ENCODE measurements at places on chromosomes 5 and 9. TPM values are rescaled to one million over a fixed set of nuclear protein-coding genes. Genes with fewer than 3 reads are reported as not detected.

CCL28 gene
- total RNA-seq, result 15.1 TPM

ROR2 gene
- total RNA-seq, result 0.55 TPM

GLRA1 gene
- not detected for total RNA-seq

SLC4A9 gene
- 0.35 TPM for total RNA-seq

DNA sequence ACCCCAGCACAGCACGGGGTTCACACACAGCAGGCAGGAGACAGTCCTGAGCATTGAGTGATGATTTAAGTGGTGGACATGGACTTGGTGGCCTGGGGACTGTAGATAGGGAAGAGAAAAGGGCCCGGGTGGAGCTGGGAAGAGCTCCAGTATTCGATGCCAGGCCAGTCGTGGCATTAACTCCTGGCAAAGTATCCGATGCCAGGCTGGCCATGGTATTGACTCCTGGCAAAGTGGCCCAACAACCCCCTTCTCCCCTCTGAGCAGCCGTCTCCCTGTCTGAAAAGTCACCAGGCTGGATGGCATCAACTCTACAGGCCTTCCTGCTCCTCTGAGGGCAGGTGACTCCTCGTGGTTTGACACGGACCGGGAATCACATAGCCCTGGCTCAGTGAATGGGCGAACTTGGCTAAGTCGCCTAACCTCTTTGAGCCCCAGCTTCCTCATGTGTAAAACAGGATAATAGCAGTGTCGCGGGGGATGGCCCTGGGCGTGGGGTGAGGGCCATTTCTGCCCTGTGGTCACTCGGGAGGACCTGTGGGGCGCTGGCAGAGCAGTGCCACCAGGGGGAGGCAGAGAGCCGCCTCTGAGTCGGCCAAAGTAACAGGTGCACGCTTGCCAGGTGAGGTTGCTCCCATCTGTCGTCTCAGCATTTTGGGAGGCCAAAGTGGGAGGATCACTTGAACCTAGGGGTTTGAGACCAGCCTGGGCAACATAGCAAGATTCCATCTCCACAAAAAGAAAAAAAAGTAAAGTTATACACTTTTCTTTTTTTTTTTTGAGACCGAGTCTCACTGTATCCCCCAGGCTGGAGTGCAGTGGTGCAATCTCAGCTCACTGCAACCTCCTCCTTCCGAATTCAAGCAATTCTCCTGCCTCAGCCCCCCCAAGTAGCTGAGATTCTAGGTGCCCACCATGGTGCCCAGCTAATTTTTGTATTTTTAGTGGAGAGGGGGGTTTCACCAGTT, 5.7 kb upstream of the SEC16A start:
- H3K4me3 ChIP-seq, result no peak overlapping the region
- H3K36me3 ChIP-seq, result no peaks in the 10 kb centered on the region
- no peaks in the 10 kb centered on the region for H3K27me3 ChIP-seq
- DNase-seq, result peak; percentile 77
- H3K27ac ChIP-seq, result no peak overlapping the region

- H3K27me3 ChIP-seq, result no peaks in the 10 kb centered on the region
- H3K36me3 ChIP-seq, result peaks cover 11% of the 10 kb centered on the region
- H3K27ac ChIP-seq, result no peak overlapping the region
- DNase-seq, result no peak
- H3K4me1 ChIP-seq, result peaks cover 38% of the 10 kb centered on the region
- no peak overlapping the region for H3K4me3 ChIP-seq
These were observed 134.0 kb downstream of the SNX18 start for GRCh38 chr5:54651482-54652076.

DNA sequence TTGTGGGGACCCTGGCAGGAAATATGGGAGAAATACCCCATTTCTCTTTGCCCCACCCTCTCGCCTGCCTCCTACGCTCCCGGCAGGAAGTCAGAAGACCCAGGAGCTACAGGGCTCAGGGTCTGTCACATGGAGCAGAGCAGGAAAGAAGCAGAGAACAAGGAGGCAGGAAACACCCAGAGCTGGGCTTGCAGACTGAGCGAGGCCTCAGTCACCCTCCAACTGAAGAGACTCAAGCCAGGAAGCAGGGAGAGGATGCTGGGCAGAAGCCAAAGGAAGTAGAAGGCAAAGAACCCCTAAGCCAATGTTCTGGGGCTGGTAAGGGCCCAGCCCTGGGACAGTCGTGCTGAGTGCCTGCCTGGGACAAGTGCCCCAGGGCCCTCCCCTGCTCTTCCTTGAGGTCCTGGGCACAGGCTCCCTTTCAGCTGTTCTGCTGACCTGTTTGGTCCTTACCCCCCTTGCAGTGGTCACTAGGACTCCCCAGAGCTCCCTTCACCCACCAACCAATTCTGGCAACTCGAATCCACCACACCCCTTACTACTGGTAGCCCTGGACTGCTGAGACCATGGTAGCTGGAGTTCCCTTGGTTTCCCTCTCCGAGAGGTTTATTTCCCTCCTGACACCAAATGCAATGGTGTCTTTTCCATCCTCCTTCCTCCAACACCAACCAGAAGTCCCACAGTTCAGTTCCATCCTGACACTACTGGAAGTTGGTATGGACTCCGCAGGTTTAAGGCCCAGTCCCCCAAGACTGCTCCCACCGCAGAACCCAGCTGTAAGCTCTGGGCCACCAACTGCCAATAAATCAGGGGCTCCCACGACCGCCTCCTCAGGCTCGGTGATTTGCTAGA, 157.5 kb downstream of the COL23A1 start:
- DNase-seq, result no peak
- H3K4me3 ChIP-seq, result no peak overlapping the region
- no peak overlapping the region for H3K27ac ChIP-seq
- H3K36me3 ChIP-seq, result no peaks in the 10 kb centered on the region
- H3K27me3 ChIP-seq, result no peaks in the 10 kb centered on the region

- no peaks in the 10 kb centered on the region for H3K36me3 ChIP-seq
- peaks cover 8% of the 10 kb centered on the region for H3K4me1 ChIP-seq
- no peak overlapping the region for H3K27ac ChIP-seq
- no peak overlapping the region for H3K4me3 ChIP-seq
These were observed 127.6 kb upstream of the NMUR2 start for GRCh38 chr5:152532714-152533113.

GRCh38 chr9:108003526-108003925, 514.0 kb upstream of the KLF4 start:
- no peaks in the 10 kb centered on the region for H3K4me1 ChIP-seq
- no peaks in the 10 kb centered on the region for H3K36me3 ChIP-seq
- DNase-seq, result no peak
- H3K27ac ChIP-seq, result no peak overlapping the region

GRCh38 chr5:38757451-38758245, 88.2 kb upstream of the OSMR start:
- H3K27ac ChIP-seq, result no peak overlapping the region
- H3K36me3 ChIP-seq, result no peaks in the 10 kb centered on the region
- DNase-seq, result no peak
- peaks cover 22% of the 10 kb centered on the region for H3K27me3 ChIP-seq

- no peak for DNase-seq
- H3K36me3 ChIP-seq, result no peaks in the 10 kb centered on the region
- no peak overlapping the region for H3K27ac ChIP-seq
- no peaks in the 10 kb centered on the region for H3K4me1 ChIP-seq
- no peak overlapping the region for H3K4me3 ChIP-seq
These were observed 45.7 kb upstream of the HAND1 start for GRCh38 chr5:154523709-154524108.

- no peak overlapping the region for H3K27ac ChIP-seq
- no peaks in the 10 kb centered on the region for H3K36me3 ChIP-seq
These were observed 16.3 kb upstream of the DAB2 start for GRCh38 chr5:39440958-39441624.

- no peak overlapping the region for H3K27ac ChIP-seq
- peaks cover 30% of the 10 kb centered on the region for H3K27me3 ChIP-seq
- peaks cover 3% of the 10 kb centered on the region for H3K4me1 ChIP-seq
- no peak overlapping the region for H3K4me3 ChIP-seq
These were observed 78.3 kb upstream of the NEK6 start for GRCh38 chr9:124179196-124180071.

GRCh38 chr5:10607666-10608073, 43.8 kb downstream of the ANKRD33B start:
- no peak overlapping the region for H3K4me3 ChIP-seq
- H3K4me1 ChIP-seq, result peaks cover 14% of the 10 kb centered on the region
- H3K27ac ChIP-seq, result no peak overlapping the region
- H3K36me3 ChIP-seq, result no peaks in the 10 kb centered on the region

DNA sequence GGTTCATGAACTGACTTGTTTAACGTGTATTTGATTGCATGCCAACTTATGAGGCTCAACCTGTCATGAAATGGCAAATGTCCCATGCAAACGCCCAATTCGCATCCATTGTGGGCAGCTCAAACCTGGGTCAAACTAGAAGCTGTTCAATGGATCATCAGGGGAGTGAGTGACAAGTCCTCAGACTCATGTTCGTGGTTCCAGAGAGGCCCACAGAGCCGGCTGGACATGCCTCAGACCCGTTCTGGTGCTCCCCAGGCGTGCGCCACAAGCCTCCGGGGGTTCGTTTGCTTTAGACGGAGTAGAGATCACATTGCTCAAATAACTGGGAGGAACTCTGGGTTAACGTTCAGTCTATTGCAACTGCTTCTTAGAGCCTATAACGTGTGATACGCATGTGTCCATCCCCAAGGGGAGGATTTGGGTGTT, 15.0 kb downstream of the GFI1B start:
- DNase-seq, result no peak
- H3K27ac ChIP-seq, result no peak overlapping the region
- H3K4me3 ChIP-seq, result no peak overlapping the region
- no peaks in the 10 kb centered on the region for H3K36me3 ChIP-seq
- peaks cover 13% of the 10 kb centered on the region for H3K27me3 ChIP-seq

GRCh38 chr9:121278477-121279261, 10.7 kb downstream of the GSN start:
- no peak overlapping the region for H3K4me3 ChIP-seq
- peaks cover 6% of the 10 kb centered on the region for H3K4me1 ChIP-seq
- no peaks in the 10 kb centered on the region for H3K27me3 ChIP-seq
- no peak overlapping the region for H3K27ac ChIP-seq
- no peaks in the 10 kb centered on the region for H3K36me3 ChIP-seq

GRCh38 chr5:148583421-148583965, 70.8 kb downstream of the HTR4 start:
- no peaks in the 10 kb centered on the region for H3K36me3 ChIP-seq
- no peaks in the 10 kb centered on the region for H3K27me3 ChIP-seq
- no peak overlapping the region for H3K4me3 ChIP-seq
- no peaks in the 10 kb centered on the region for H3K4me1 ChIP-seq
- no peak for DNase-seq

Measured in activated CD4-positive, alpha-beta T cell treated with anti-CD3 and anti-CD28 coated beads, Interleukin-2, amount 10 ng/mL, durations not matched to agents 7 days and 5 days (primary cell).